ENCODE measurements at places on chromosomes 2 and 18. TPM values are rescaled to one million over a fixed set of nuclear protein-coding genes. Genes with fewer than 3 reads are reported as not detected.

Gene SLC9A4
- under 0.01 TPM for total RNA-seq

GRCh38 chr2:30235859-30236535 lies 4.7 kb downstream of the LBH start:
- no peak for DNase-seq

Gene GREB1L
- 25.0 TPM for total RNA-seq

GRCh38 chr2:22882643-22883042 lies 502.3 kb upstream of the KLHL29 start:
- no peak for DNase-seq

DNA sequence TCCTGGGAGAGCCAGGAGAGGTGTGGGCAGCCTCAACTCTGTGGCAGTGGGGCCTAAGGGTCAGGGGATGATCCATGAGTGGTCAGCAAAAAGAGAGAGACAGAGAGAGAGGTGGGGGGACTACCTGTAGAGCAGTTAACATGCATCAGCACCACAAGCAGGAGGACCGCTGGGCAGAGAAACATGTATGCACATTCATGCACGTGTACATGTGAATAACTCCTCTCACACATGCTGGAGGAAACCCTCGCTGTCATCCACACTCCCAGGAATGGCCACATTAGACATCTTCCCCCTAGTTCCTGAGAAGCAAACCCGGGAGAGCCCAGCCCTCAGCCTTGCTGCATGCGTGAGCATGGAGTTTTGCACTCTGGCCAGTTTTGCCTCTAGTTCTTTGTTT lies 166.1 kb downstream of the SMAD7 start:
- DNase-seq, result no peak

DNA sequence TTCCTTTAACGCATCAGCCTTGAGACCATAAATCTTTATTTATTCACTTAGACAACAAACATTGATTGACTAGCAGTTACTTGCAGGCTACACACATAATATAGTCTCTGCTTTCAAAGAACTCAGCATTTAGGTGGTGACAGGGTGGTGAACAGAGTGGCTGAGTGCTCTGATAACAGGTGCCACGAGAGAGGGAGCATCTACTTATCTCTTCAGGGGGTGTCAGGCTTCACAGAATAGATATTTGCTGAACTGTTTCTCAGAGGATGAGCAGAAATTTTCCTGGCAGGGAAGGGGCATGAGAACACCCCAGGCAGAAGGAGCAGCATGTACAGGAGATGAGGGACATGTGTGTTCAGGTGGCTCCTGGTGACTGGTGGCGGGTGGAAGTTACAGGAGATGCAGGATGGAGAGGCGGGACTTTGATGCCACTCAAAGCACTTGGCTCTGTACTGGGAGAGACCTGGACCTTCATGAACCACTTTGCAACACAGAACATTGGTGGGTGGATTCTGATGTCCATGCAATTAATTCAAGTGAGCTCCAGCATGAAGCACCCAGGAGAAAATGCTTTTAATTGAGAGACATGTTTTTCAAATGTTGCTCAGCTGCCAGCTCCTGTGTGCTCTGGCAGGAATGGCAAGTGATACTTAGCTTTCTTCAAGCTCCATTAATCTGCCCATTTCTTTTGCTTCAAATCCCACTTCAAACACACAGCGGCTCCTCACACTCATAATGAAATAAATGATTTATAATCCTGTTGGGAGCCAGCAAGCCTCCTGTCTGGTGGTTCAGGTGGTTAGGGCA lies 248.9 kb downstream of the MYCN start:
- no peak for DNase-seq

DNA sequence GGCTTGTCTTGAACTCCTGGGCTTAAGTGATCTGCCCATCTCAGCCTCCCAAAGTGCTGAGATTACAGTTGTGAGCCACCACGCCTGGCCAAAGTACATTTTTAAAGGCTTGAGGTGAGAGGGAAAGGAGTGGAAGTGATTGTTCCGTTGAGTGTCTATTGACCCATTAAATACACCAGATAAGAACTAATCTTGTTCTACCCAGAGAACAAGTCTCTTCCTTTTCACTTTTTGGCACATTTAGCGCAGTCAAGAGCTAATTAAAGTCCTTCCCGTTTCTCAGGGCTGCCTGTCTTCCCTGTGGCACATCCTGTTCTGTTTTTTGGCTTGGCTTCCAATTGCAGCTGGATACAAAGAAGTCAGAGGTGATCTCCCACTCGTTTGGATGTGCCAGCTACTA lies 172.3 kb downstream of the ALPK2 start:
- no peak for DNase-seq

GRCh38 chr2:224612578-224612977 lies 27.4 kb upstream of the CUL3 start:
- no peak for DNase-seq

Gene MEIS1
- total RNA-seq, result 107 TPM

- DNase-seq, result peak; percentile 85
Measured at GRCh38 chr2:157056200-157056676, 201.3 kb upstream of the GALNT5 start.

Gene KLF11
- 6.9 TPM for total RNA-seq

DNA sequence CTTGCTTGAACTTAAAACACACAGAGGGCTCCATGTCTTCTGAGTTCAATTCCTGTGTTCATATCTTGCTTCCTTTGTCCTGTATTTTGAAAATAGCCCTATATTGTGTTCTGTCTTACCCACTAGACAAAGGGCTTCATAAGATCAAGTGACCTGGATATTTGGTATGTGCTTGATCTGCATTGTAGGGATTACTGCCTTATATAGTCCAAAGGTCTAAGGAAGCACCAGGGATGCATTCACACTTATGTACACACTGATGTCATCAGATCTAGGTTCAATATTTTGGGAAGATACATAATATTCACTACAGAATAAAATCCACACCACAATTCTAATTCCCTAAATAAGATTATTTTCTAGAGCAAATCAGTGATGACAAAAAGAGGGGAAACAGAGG lies 278.0 kb upstream of the KYNU start:
- DNase-seq, result no peak

Gene HOXD9
- total RNA-seq, result 10.6 TPM

DNA sequence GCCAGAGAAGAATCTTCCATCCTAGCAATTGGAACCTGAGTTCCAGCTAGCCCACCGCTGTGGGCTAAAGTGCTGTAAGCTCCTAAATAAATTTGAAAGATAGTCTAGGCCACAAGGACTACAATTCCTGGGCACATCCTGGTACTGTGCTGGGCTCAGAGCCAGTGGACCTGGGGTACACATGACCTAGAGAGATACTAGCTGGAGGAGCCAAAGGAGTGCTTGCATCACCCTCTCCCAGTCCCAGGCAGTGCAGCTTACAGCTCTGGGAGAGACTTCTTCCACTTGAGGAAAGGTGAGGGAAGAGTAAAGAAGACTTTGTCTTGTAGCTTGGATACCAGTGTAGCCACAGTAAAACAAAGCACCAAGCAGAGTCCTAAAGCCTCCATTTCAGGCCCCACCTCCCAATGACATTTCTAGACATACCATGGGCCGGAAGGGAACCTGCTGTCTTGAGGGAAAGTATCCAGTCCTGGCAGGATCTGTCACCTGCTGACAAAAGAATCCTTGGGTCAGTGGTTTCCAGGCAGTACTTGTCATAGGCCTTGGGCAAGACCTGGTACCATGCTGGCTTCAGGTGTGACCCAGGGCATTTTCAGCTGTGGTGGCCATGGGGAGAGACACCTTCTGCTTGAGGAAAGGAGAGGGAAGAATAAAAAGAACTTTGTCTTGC lies 89.5 kb downstream of the TMEM185B start:
- DNase-seq, result no peak

DNA sequence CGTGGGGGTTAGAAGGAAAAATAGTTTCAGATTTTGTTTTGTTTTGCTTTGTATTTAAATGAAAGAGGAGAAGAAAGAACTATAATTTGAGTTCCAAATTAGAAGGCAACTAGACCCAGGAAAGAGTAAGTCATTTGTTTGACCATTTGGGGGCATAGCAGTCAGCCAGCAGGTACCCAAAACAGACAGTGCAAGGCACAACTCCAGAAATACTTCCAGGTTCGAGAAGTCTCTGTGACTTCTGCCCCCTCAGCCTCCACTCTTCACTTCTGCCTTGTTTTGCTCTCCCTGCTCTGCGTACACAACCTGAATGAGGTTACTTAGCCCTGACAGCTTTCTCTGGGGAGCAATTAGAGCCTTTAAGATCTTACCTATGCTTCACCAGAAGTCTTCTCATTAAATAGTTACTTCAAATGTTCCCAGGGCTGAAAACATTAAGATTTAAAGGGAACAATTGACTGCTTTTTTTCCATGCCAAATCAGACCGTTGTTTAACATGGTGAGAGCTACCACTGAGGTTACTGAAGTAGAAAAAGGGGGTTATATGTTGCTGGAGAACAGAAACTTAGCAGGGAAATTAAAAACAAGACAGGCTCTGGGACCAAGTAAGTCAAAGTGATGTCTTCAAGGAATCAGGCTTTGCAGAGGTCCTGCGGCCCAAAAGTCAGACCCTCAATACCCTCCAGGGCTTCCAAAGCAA lies 216.9 kb downstream of the BCL11A start:
- no peak for DNase-seq

DNA sequence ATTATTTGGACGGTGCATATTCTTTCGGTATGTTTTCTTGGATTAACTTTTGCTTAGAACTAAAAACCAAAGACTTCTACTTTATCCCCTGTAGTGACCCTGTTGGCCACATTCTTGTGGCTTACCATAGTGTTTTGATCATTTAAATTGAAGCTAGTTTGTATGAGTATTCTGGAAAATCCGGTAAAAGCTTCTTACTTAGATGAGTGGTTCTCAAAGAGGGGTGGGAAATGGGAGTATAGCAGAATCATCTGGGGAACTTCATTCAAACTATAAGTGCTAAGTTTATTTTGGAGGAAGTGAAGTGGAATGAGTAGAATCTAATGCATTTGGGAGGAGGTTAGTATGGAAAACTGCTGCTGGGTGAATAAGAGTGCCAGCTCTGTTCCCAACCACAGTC lies 3.8 kb downstream of the PPP1CB start:
- DNase-seq, result no peak

DNA sequence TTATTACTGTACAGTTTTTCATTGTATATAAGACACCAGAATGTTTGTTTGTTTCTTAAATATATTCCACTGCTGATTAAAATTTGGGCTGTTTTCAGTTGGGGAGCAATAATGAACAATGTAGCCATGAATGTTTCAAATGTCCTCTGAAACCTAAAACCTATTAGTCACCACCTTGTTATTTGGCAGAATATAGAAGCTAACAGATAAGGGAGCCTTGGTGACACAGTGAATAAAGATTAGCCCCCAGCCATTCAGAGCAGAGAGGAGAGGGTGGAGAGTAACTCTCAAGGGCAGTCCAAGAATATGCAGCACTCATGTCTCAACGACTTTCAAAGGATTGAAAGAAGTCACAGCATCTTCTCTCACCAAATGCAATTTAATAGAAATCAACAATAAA lies 43.1 kb upstream of the ATP8B1 start:
- peak; percentile 63 for DNase-seq

DNA sequence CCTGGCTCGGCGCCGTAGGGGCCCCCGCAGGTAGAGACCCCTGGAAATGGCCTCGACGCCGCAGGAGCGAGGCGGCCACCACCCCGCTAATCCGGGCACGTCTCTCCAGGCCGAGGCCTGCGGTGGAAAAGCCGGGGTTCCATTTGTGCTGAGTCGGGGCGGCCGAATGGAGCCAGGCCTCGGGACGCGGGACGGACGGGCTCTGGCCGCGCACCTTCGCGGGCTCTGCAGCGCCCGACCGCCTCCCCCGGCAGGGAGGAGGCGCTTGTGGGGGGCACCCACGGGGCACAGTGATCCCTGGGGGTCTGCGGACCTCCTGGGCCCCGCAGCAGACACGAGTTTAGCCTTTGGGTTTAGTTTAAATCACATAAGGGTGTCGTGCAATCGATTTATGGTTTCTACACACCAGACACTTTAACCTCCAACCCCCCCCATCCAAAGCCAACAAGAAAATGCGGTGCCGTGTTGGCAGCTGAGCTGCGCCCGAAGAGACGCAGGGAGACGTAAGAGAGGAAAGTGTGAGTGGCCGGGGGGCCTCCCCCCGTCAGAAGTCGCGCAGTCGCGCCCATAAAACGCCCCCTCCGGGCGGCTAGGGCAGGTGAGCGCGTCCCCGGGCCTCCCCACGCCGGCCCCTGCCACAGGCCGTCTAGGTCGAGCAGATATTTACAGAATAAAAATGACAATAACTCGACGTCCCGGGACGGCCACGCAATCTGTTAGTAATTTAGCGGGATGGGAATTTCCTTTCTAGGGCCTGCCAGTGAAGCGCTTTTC lies 1.0 kb upstream of the NFATC1 start:
- peak; percentile 73 for DNase-seq

Gene SPIRE1
- total RNA-seq, result 29.3 TPM

DNA sequence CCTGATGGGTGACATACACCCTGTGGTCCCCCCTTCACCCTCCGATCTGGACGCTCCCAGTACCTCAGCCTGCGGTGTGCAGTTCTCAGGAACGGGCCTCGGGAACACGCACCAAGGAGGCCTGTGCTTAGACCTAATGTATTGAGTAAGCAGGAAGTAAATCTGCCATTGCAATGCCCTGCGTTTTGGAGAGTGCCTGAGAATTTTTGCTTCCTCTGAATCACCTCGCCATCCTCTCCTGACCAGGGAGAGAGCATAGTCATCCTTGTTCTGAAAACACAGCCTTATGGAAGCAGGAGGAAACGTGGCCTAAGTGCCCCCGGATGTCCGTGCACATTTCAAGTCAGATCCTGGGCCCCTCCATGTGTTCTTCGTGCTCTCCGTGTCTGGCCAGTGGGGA lies 272.2 kb downstream of the NDUFA10 start:
- no peak for DNase-seq

- no peak for DNase-seq
Measured at GRCh38 chr2:44462934-44463849, 101.4 kb downstream of the CAMKMT start.

DNA sequence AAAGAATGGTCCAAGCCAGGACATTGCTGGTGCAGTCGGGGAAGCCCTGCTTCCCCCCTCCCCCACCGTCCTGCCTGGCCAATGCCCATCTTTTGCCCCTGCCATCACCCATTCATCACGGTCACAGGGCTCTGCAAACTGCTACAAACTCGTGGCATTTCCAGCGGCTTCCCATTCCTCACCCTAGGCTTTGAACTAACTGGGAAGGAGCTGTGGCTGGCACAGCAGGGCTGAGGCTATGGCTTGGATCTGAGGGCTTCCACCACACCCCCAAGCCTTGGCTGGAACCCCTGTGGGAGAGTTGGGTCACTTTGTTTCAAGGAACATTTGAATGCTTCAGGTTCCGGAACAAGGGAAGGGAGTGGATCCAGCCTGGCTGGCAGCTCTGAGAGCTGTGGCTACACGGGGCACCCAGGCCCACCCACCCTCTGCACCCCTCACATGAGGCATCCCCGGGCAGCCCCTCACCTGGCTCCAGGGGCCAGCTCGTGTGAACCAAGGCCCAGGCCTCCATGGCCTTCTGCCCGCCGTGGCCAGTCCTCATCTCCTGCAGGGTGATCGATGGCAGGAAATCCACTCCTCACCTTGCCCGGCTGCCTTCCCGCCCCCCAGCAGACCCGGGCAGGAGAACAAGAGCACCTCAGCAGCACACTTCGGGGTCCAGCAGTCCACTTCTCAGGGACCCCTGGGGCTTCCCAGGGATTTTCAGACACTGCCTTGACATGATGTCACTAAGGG lies 58.8 kb upstream of the OTOS start:
- DNase-seq, result no peak

Measured in fibroblast of villous mesenchyme (primary cell).